ENCODE measurements at places on chromosomes 12 and 14.
A peak's percentile ranks its signal among the peaks of the same experiment; 100 is the strongest.

GRCh38 chr14:95319312-95320077 is at the start of gene CLMN:
Gene CLMN, minus strand, starts transcription at chr14:95319908. Its CDS starts 116 bp downstream, at chr14:95319792.
- peak; percentile 72 for DNase-seq

DNA sequence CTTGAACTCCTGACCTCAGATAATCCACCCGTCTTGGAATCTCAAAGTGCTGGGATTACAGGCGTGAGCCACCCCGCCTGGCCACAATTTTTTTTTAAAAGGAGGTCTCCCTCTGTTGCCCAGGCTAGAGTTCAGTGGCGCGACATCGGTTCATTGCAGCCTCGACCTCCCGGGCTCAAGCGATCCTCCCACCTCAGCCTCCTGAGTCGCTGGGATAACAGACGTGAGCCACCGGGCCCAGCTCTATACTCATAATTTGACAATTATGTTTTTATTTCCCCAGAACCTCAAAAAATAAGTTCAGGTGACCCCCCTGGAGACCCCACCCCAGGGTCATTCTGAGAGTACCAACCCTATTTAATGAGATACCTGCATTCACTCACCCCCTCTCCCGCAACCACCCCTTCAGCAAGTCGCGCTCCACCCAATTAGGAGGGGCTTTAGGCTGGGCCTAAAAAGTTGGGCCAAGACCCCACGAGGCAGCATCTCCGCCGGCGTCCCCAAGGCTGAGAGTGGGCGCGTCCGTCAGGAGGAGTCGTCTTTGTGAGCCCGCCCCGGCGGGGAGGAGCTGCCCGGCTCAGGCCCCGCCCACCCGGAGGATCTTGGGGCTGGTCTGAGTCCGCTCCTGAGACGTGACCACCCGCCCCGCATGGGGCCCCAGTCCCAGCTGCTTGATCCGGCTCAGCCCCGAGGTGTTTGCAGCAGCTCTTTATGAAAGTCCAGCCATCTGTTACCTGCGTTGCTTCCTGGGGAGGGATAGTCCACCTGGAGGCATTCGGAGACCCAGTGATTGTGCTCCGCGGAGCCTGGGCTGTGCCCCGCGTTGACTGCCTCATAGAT is at the start of gene ANKRD33:
ANKRD33 (plus strand) TSS at position 628 of the 840 bp plus-strand sequence; CDS start at position 712, 84 bp downstream.
- DNase-seq = no peak

DNA sequence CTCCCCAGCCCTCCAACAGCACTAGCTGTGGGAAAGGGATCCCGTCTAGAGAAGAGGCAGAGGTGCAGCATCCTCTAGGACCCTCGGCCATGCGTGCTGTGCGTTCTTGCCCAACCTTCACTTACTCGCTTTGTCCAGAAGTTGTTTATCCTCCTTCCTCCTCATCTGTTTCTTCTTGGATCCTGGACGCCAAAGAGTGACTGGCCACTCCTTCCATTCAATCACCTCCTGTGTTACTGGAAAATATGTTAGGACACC is 140.5 kb downstream of the ZFP36L1 start:
- no peak for DNase-seq

DNA sequence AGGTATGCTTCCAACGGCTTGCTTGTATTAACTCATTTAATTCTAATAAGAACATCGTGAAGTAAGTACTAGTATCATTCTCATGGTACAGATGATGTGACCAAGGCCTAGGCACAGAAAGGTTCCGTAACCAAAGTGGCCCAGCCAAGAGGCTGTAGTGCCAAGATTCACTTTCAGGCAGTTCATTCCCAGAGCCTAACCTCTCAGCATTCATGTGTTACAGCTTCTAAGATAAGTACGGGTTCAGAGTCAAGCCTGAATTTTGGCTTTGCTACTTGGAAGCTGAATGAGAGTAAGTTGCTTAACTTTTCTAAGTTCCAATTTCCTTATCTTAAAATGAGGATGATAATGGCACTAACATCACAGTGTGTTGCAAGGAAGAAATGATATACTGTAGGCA is 379.9 kb downstream of the AEBP2 start:
- DNase-seq = no peak

GRCh38 chr12:25979563-25979962 is 21.1 kb downstream of the RASSF8 start:
- no peak for DNase-seq

DNA sequence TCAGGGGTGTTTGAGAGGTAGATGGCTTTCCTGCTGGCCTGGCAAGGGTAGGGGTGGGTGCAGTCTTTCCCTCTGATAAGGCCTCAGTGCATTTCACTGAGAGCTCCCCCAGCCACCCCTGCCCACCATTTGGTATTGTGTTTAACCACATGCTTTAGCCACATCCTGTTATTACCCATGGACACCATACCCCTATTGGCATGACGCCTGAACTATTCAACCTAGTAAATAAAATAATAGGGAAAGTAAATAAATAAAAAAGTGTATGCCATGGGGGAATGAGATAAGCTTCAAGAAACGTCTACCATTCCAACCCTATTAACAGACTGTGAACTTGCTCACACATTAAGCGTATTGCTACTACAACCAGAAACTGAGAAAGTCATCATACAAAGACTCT is 7.6 kb upstream of the LGR5 start:
- no peak for DNase-seq

Data from GM06990 (cell line).